ENCODE measurements at places on chromosomes 1 and 21.

DNA sequence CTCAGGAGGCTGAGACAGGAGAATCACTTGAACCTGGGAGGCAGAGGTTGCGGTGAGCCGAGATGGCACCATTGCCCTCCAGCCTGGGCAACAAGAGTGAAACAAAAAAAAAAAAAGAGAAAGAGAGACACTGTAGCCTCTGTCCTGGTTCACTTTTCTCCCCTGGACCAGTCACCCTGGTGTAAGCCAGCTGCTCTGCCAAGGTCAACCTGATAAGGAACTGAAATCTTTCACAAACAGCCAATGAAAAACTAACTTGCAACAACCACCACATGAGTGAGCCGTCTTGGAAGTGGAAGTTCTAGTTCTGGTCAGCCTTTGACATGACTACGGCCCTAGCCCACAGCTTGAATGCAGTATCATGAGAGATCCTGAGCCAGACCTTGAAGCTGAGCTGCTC lies 36.8 kb upstream of the CXADR start:
- DNase-seq, result no peak

DNA sequence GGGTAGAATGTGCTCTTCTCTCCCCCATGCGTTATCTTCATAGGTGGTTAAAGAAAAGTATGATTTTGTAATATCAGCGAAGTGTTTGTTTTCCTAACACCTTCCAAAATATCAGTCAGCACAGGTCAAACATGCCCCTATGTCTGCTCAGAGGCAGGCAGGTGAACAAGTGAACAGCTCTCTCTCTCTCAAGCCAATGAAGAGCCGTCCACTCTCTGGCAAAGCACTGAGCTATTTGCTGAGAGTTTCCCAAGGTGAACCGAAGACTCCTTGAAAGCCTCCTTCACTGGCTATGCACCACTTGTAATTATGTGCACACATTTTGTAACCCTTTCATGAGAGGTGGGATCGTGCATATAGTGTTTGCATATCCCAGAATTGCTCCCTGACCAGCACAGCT lies 47.7 kb downstream of the ST6GALNAC3 start:
- DNase-seq, result no peak

DNA sequence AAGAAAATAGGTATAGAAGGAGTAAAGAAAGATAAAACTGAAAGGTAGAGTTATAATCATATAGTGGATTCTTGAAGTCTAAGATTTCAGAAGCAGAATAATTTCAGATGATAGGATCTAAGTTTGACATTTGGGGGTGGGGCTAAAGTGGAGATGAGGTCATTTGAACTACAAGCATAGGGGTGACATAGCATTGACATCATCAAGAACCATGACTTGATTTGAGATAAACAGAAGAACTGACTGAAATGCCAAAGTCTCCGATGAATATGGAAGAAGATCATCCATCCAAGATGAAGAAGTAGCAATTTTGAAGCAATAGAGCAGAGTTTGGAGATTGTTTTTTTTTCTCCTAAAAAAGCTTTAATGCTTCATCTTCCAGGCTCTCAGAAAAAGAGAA lies 122.3 kb downstream of the MACF1 start:
- DNase-seq, result no peak

DNA sequence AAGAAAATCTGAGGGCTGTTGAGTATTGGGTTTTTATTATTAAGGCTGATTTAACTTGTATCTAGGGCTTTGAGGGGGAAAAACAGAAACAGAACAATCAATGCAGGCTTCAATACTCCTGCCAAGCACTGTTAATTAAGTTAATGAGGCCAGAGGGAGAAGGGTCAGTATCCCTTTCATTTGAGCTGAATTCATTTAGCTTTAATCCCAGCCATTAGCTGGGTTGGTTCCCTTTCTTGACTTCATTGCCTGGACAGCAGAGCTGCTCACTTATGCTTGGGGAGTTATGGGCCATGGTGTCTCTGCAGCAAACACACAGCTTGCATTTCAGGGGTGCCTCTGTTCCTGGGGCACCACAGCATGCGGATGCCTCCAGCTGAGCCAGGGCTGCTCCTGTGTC lies 16.3 kb downstream of the TLR5 start:
- DNase-seq, result no peak

DNA sequence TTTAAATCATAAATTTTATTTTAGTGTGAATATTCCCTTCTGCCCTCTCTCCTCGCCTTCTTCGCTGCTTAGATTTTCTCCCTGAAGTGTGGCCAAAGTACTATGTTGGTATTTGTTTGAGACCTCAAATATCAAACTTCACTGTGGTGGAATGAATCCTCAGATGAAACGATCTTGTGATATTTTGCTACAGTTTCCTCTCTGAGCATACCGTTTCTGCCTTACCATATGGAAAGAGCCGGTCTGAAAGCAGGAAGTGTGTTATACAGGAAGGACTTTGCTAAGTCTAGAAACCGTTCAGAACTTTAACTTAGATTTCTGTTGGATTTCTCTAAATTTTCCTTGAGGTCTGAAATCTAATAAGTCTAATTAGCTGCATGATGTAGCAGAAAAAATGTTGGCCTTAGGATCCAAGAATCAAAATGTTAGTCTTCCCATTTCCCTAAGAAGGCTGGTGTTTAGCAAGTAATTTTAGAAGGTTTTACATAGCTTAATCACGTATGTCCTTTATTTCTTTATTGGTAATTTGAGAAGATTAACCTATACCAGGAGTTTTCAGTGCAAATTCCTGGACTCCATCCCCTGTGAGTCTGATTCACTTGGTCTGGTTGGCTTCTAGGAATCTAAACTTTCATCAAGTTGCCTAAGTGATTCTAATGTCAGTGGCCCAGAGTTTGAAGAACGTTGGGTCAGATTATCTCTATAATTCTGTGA lies 30.7 kb downstream of the SDCCAG8 start:
- DNase-seq, result no peak

DNA sequence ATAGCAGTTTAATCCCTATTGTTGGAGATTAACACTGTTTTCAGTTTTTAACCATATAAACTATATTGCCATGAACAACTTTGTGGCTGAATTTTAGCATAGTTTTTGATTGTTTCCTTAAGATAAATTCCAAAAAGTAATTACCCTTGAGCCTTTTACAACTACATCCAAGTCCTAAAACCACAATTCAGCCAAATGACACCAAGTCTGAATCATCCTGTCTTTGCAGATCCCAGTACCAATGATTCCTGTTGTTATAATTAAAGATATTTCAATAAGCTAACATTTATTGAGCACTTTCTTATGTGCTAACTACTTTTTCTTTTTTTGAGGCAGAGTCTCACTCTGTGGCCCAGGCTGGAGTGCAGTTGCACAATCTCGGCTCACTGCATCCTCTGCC lies 35.6 kb downstream of the IL23R start:
- DNase-seq, result no peak

DNA sequence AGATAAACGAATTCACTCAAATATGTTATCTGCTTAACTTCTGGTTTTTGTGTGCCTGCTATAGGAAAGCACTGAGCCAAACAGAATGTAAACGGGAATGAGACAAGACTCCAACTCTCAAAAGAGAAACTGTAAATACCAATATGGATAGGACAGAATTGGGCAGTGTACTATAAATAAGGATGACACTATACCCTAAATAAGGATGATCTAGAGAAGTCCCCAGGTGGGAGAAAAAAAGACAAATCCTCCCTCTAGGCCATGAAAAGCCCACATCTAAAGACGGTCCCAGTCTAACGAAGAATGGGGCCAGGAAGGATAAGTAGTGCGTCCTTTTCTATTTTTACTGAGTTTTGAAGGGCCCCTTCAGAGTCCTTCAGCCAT lies 1.5 kb upstream of the GABPB2 start:
- no peak for DNase-seq

DNA sequence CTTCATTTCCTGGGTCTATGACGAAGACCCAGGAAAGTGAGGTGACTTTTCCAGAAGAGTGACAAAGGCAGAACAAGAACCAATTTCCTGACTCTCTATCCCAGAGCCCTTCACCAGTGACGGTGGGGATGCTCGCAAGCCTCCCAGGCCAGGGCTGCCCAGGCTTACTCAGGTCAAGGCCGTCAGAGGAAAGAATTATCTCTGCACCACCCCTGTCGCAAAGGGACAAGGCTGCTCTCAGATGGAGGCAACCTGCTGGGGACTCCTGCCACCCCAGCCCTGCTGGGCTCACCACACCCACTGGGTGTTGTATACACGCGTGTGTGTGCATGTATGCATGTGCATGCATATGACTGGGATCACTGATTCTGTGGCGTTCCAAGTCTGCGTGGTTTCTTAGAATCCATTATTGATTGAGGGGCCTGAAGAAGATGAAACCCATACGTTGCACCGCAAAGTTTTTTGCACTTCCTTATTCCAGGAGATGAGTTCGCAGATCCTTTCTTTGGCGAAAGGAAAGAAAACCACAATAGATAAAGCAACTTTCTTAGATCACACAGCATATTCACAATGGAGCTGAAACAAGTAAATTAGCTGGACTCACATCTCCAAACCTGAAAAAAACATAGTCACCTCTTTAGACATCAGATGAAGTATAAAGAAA lies 255.8 kb downstream of the RHOU start:
- no peak for DNase-seq

- peak; percentile 91 for DNase-seq
Measured at GRCh38 chr1:154352581-154353459, 27.5 kb downstream of the ATP8B2 start.

DNA sequence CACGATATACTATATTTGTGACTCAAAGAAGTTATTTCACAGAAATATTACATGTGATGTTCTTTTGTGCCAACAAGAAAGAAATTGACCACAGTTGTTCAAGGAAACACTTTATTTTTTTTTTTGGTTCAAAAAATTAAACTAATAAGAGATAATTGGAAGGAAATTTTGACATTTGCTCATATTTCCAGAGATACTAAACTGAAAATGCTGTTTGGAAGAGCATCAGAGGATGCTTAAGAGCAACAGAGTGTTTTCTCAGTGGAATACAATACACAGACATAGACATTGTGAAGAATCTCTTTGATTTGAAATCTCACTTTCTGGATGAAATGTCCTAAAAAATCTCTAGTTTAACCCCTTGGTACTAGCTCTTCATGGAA lies 760.4 kb upstream of the CXADR start:
- no peak for DNase-seq

DNA sequence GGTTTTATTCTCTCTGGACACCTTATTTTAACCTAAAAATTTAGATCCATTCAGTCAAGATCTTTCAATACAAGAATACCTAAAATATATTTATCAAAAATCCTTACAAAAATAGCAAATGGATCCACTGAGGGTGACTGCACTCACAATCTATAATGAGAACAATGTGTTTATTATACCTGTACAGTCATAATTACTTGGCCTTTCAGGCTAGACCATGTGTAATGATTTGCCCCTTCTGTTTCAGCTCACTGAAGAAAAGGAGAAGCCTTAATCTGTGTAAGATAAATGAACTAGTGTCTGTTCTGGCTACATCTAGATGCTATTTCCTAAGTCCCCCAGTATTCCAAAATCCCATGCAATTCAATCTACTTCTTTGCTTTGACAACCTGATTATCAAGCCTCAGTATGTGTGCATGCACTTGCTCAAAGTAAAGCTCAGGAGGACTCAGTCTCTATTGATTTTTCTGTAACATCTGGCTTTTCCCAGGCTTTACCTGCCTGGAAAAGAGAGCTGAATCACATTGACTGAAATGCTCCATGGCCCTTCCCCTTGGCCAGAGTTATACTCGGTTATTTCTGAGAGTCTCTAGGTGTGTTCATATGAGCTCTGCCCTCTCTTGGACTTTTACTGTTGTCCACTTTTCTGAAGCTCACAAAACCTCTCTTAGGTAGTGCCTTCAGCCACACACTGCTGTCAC lies 27.6 kb downstream of the CRP start:
- no peak for DNase-seq

- no peak for DNase-seq
Measured at GRCh38 chr1:118077331-118078045, 107.5 kb downstream of the SPAG17 start.

GRCh38 chr1:93275634-93276295 lies 69.9 kb upstream of the DR1 start:
- DNase-seq, result no peak

GRCh38 chr1:31524186-31524901 lies 52.0 kb upstream of the TINAGL1 start:
- DNase-seq, result no peak

GRCh38 chr1:244444854-244445253 lies 6.9 kb downstream of the ADSS2 start:
- no peak for DNase-seq

DNA sequence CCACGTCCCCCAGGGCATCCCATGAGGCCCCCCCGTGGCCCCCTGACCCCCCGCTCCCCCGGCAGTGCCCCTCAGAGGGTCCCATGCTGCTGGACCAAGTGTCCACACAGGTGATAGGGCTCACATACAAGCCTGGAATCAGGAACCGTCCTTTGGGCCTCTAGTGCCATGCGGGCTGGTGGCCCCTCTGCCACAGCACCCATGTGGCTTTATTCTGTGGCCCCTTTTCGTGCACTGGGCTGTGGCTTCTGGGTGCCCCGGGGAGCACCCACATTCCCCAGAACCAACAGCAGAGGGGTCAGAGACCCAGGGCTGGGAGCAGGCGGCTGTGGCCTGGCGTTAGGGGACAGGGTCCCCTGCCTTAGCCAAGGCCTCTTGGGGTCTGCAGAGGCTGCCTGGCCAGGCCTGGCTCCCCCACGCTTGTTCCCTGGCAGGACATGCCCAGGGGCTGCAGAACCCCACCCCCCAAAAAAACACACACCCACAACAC lies 31.7 kb downstream of the SLC19A1 start:
- no peak for DNase-seq

GRCh38 chr1:88549536-88549935 lies 134.5 kb upstream of the PKN2 start:
- DNase-seq, result no peak

GRCh38 chr21:38649120-38649519 lies 150.8 kb upstream of the ERG start:
- DNase-seq, result no peak

GRCh38 chr1:109270623-109271317 lies 12.2 kb downstream of the PSRC1 start:
- DNase-seq, result no peak

GRCh38 chr1:180791806-180792205 lies 120.9 kb upstream of the KIAA1614 start:
- no peak for DNase-seq

DNA sequence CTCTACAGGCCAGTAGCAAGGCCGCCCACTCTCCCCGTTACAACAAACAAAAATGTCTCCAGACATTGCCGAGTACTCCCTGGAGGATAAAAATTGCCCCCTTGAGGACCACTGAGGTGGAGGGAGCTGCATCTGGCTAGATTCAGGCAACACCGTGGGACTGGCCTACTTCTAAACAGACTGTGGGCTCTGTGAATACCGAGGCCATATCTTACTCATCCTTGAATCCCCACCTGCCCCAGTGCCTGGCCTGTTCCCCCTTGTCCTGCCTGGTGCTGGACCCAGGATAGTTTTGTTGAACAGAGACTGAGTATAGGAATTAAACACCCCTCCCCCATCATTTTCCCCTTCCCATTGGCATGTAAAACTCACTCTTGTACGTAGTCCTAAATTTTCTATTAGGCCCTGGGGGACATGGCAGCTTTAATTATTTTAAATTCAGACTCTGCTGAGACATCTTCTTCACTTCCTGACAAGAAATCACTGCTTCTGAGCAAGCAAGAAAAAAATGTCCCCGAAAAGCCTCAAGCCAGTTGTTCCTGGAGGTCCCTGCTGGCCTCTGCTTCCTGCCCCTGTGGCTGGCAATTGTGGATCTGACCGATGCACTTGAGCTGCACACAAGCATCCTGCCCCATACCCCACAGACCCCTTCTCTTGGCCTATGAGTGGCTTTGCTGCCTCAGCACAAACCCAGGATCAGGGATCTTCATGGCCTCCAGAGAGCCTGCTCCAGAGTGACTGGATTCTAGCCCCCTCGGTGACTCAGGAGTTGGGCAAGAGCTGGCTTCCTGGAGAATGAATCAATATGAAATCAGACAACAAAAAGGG lies 111.0 kb downstream of the ACTL8 start:
- DNase-seq, result no peak

Measured in islet precursor cell (in vitro differentiated cells).